ENCODE measurements at places on chromosomes 4 and X. TPM values are rescaled to one million over a fixed set of nuclear protein-coding genes. Genes with fewer than 3 reads are reported as not detected.
A peak's percentile ranks its signal among the peaks of the same experiment; 100 is the strongest.

GRCh38 chr4:182015893-182016292, 227.3 kb upstream of the TENM3 start:
- H3K27ac ChIP-seq, result no peak overlapping the region
- no peak for DNase-seq
- H3K4me3 ChIP-seq, result no peak overlapping the region
- H3K36me3 ChIP-seq, result no peaks in the 10 kb centered on the region

DNA sequence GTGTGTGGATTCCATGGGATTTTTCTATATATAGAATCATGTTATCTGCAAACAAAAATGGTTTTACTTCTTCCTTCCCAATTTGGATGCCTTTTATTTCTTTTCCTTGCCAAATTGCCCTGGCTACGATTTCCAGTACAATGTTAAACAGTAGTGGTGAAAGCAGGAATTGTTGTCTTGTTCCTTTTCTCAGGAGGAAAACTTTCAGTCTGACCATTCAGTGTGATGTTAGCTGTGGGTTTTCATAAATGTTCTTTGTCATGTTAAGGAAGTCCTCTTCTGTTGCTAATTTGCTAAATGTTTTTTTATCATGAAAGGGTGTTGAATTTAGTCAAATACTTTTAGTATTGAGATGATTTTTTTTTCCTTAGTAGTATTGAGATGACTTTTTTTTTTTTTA, 10.9 kb downstream of the SAP30 start:
- no peaks in the 10 kb centered on the region for H3K27me3 ChIP-seq
- no peaks in the 10 kb centered on the region for H3K36me3 ChIP-seq
- no peaks in the 10 kb centered on the region for H3K4me1 ChIP-seq

- peaks cover 6% of the 10 kb centered on the region for H3K27me3 ChIP-seq
- no peak overlapping the region for H3K4me3 ChIP-seq
- peaks cover 2% of the 10 kb centered on the region for H3K4me1 ChIP-seq
Measured at GRCh38 chrX:72133851-72134546, 2.3 kb upstream of the RTL5 start.

GRCh38 chrX:19303256-19303880, 40.4 kb upstream of the PDHA1 start:
- no peak overlapping the region for H3K4me3 ChIP-seq
- no peaks in the 10 kb centered on the region for H3K27me3 ChIP-seq
- no peak overlapping the region for H3K27ac ChIP-seq

- H3K4me1 ChIP-seq, result no peaks in the 10 kb centered on the region
- DNase-seq, result no peak
- H3K27me3 ChIP-seq, result no peaks in the 10 kb centered on the region
- no peak overlapping the region for H3K27ac ChIP-seq
- H3K4me3 ChIP-seq, result no peak overlapping the region
- no peaks in the 10 kb centered on the region for H3K36me3 ChIP-seq
Measured at GRCh38 chrX:130654409-130654950, 248.5 kb downstream of the ENOX2 start.

GRCh38 chrX:109848461-109849050, 115.5 kb upstream of the ACSL4 start:
- no peaks in the 10 kb centered on the region for H3K36me3 ChIP-seq
- H3K4me3 ChIP-seq, result peak overlapping the region; percentile 84
- H3K4me1 ChIP-seq, result peaks cover 36% of the 10 kb centered on the region
- H3K27ac ChIP-seq, result peak overlapping the region; percentile 99
- DNase-seq, result peak; percentile 83

DNA sequence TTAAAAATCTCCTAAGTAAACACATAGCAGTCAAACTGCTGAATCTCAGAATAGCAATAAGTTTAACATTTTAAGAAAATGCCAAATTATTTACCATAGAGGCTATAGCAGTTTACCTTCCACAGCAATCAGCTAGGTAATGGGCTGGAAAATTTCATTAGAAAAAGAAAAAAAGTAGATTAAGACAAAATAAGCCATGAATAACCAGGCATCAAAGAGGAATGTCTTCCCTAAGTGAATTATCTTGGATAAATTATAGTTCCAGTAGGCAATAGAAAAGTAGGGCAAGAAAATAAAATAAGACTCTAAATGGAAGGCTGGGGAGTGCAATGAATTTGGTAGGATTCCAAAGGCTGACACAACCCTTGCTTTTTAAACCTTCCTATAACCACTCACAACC, 722.8 kb downstream of the TRAM1L1 start:
- no peak for DNase-seq
- no peak overlapping the region for H3K27ac ChIP-seq
- H3K27me3 ChIP-seq, result peaks cover 2% of the 10 kb centered on the region
- H3K4me1 ChIP-seq, result peaks cover 2% of the 10 kb centered on the region
- H3K4me3 ChIP-seq, result no peak overlapping the region

GRCh38 chrX:43087830-43088229, 309.9 kb upstream of the PPP1R2C start:
- no peaks in the 10 kb centered on the region for H3K36me3 ChIP-seq
- H3K4me3 ChIP-seq, result no peak overlapping the region
- DNase-seq, result no peak
- no peaks in the 10 kb centered on the region for H3K27me3 ChIP-seq
- H3K27ac ChIP-seq, result no peak overlapping the region
- H3K4me1 ChIP-seq, result no peaks in the 10 kb centered on the region

GRCh38 chrX:50188859-50189600, 11.8 kb downstream of the AKAP4 start:
- H3K36me3 ChIP-seq, result no peaks in the 10 kb centered on the region
- no peak overlapping the region for H3K4me3 ChIP-seq
- no peak overlapping the region for H3K27ac ChIP-seq
- no peaks in the 10 kb centered on the region for H3K27me3 ChIP-seq
- DNase-seq, result no peak

DNA sequence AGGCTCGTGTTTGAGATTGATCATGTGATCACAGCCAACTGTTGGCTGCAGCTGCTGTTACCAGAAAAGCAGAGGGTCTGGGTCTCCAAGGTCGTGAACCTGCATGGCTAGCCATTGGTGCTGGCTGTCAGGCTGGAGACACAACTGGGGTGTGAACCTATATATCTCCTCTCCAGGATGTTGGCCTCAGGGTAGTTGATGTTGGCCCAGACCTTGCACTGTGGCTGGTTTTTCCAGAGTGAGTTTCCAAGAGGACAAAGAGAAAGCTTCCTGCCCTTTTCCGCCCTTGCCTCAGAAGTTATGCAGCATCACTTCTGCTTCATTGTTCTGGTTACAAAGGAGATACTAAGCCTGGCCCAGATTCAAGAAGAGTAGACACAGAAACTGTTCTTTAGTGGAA, 607.8 kb upstream of the HS3ST1 start:
- no peak for DNase-seq
- H3K4me1 ChIP-seq, result no peaks in the 10 kb centered on the region

GRCh38 chr4:150769845-150770244, 187.9 kb downstream of the MAB21L2 start:
- DNase-seq, result no peak
- peaks cover 12% of the 10 kb centered on the region for H3K4me1 ChIP-seq
- H3K4me3 ChIP-seq, result no peak overlapping the region
- no peak overlapping the region for H3K27ac ChIP-seq

GRCh38 chrX:78066110-78066509, 37.9 kb upstream of the PGK1 start:
- H3K27ac ChIP-seq, result no peak overlapping the region
- no peak overlapping the region for H3K4me3 ChIP-seq
- no peaks in the 10 kb centered on the region for H3K36me3 ChIP-seq
- H3K4me1 ChIP-seq, result no peaks in the 10 kb centered on the region

GRCh38 chr4:4407299-4408131, 20.6 kb downstream of the NSG1 start:
- peaks cover 23% of the 10 kb centered on the region for H3K4me1 ChIP-seq
- H3K27ac ChIP-seq, result peak overlapping the region; percentile 55
- H3K27me3 ChIP-seq, result peaks cover 9% of the 10 kb centered on the region
- H3K36me3 ChIP-seq, result peaks cover 5% of the 10 kb centered on the region
- H3K4me3 ChIP-seq, result no peak overlapping the region

DNA sequence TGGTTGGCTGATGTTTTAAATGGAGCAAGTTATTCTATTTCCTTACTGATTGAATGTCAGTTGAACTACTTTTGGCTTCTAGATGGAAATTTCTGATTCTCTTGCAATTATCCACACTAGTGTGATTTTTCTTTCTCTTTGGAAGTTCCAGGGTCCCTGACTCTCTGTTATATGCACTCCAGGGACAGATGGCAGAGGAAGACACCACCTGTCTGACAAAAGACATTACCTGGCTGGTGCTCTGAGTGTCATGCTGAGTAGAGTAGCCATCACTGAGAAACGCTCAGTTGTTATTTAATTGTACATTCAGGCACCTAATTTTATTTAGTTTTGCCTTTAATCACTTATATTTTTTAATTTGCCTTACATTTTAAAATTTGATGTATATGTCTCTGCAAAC, 105.4 kb upstream of the TLL1 start:
- no peak for DNase-seq
- no peak overlapping the region for H3K27ac ChIP-seq
- peaks cover 2% of the 10 kb centered on the region for H3K4me1 ChIP-seq
- no peak overlapping the region for H3K4me3 ChIP-seq

DNA sequence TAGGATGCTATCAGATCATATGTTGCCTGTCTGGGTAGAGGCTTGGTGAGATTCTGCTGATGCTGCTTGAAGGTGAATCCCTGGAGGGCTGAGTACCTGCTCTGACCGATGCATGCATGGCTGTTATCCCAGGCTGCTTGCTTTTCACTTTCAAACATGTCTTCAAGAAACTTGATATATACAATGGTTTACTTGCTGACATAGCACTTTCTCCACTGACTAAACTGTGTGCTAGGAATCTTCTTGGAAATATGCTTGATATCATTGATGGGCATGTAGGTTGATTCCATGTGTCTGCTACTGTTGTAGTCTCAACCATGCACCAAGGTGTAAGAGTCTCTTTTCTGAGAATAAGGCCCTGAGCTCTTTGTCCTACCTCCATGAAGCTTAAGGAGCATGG, 79.6 kb upstream of the WDR1 start:
- H3K36me3 ChIP-seq, result no peaks in the 10 kb centered on the region
- H3K4me3 ChIP-seq, result no peak overlapping the region
- no peaks in the 10 kb centered on the region for H3K4me1 ChIP-seq
- DNase-seq, result no peak
- no peaks in the 10 kb centered on the region for H3K27me3 ChIP-seq

DNA sequence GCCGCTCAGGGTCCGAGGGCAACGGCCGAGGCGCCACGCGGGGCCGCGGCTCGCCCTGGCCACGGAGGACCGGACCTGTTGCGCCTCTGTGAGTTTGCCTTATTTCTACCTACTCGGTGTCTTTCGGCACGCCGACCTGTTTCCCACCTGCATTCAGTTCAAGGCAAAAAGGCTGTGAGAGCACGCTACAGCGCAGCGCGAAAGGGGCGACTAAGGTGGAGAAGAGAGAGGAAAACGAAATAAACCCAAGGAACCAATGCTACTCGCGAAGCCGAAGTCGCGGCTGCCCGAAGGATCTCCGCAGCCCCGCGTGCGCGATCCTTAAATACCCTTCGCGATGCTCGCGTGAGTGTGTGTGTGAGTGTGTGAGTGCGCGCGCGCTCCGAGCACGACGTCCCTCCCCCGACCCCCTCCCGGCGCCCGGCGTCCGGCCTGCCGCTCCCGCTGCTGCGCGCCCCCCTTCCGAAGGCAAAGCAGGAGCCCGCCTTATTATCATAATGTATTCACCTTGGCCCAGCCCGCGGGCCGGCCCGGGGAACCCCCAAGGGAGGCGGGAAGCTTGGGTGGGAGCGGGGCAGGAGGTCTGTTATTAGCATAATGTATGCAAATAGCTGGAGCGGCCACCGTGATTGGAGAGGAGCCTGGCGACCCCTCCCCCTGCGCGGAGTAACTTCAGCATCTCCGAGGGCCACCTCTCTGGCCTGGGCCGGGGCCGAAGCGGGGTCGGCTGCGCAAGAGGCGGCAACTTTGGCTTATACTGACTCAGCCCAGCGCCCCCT, at the start of gene COL25A1:
Gene COL25A1 (minus strand): TSS at position 298 of the 779 bp plus-strand sequence.
- peak within 1 kb of the TSS; percentile 95 for H3K4me3 ChIP-seq
- H3K4me1 ChIP-seq, result peaks cover 3% of the 10 kb centered on the region
- DNase-seq, result peak; percentile 84
- H3K27me3 ChIP-seq, result peaks cover 8% of the 10 kb centered on the region
- no peaks in the 10 kb centered on the region for H3K36me3 ChIP-seq
- no peak within 1 kb of the TSS for H3K27ac ChIP-seq

- H3K27ac ChIP-seq, result no peak overlapping the region
- no peaks in the 10 kb centered on the region for H3K27me3 ChIP-seq
- no peak for DNase-seq
- H3K4me3 ChIP-seq, result no peak overlapping the region
Measured at GRCh38 chrX:75327607-75328006, 53.7 kb downstream of the UPRT start.

- H3K27me3 ChIP-seq, result peaks cover 4% of the 10 kb centered on the region
- H3K36me3 ChIP-seq, result peaks cover 19% of the 10 kb centered on the region
- H3K4me1 ChIP-seq, result no peaks in the 10 kb centered on the region
Measured at GRCh38 chrX:17377795-17378194, 2.8 kb downstream of the NHS start.

DNA sequence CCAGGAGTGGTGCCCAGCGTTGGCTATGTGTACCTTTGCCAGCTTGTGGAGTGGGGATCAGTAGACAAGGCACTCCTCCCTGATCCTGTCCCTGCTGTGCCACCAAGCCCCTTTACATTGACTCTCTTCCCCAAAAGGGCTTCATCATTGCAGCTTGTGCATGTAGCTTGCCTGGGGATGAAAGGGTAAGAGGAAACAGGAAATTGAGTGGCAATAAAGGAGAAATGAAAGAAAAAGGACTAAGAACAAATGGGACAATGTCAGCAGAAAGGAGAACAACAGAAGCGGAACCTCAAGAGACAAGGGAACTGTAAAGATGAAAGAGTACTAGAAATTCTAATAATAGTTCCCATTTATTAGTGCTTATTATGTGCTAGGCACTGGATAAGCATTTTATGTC, 8.7 kb upstream of the IL13RA1 start:
- H3K36me3 ChIP-seq, result no peaks in the 10 kb centered on the region
- no peaks in the 10 kb centered on the region for H3K27me3 ChIP-seq
- H3K27ac ChIP-seq, result no peak overlapping the region
- no peaks in the 10 kb centered on the region for H3K4me1 ChIP-seq
- DNase-seq, result no peak

GRCh38 chrX:48761674-48762471, at the start of gene GLOD5:
Gene GLOD5, plus strand, starts transcription at chrX:48761747. Its CDS starts 44 bp downstream, at chrX:48761791.
- H3K27me3 ChIP-seq, result no peaks in the 10 kb centered on the region
- no peaks in the 10 kb centered on the region for H3K4me1 ChIP-seq
- peak; percentile 16 for DNase-seq
- H3K27ac ChIP-seq, result no peak within 1 kb of the TSS
- no peak within 1 kb of the TSS for H3K4me3 ChIP-seq

GRCh38 chr4:79227860-79228259, 98.0 kb downstream of the NAA11 start:
- H3K27ac ChIP-seq, result no peak overlapping the region
- H3K36me3 ChIP-seq, result no peaks in the 10 kb centered on the region
- H3K4me3 ChIP-seq, result no peak overlapping the region
- H3K4me1 ChIP-seq, result peaks cover 2% of the 10 kb centered on the region

GRCh38 chr4:175536852-175537453, 275.1 kb downstream of the GPM6A start:
- H3K27ac ChIP-seq, result no peak overlapping the region
- no peaks in the 10 kb centered on the region for H3K4me1 ChIP-seq
- no peak overlapping the region for H3K4me3 ChIP-seq
- H3K27me3 ChIP-seq, result no peaks in the 10 kb centered on the region

- peaks cover 1% of the 10 kb centered on the region for H3K27me3 ChIP-seq
- no peak overlapping the region for H3K4me3 ChIP-seq
- peaks cover 5% of the 10 kb centered on the region for H3K4me1 ChIP-seq
- DNase-seq, result no peak
- H3K27ac ChIP-seq, result no peak overlapping the region
Measured at GRCh38 chrX:13899607-13900006, 82.7 kb upstream of the GPM6B start.

EGFL6 gene
- total RNA-seq, result not detected

PAGE1 gene
- not detected for total RNA-seq

SULT1E1 gene
- not detected for total RNA-seq

IQCM gene
- total RNA-seq, result not detected

ITGB1BP2 gene
- total RNA-seq, result 7.8 TPM

GAGE13 gene
- total RNA-seq, result not detected

CT45A5 gene
- total RNA-seq, result not detected

SSX4 gene
- 0.71 TPM for total RNA-seq

USP26 gene
- not detected for total RNA-seq

ESX1 gene
- not detected for total RNA-seq

LDB2 gene
- total RNA-seq, result 3.1 TPM

LETM1 gene
- 48.5 TPM for total RNA-seq
